ENCODE measurements at places on chromosomes 11 and 22.
A peak's percentile ranks its signal among the peaks of the same experiment; 100 is the strongest.

DNA sequence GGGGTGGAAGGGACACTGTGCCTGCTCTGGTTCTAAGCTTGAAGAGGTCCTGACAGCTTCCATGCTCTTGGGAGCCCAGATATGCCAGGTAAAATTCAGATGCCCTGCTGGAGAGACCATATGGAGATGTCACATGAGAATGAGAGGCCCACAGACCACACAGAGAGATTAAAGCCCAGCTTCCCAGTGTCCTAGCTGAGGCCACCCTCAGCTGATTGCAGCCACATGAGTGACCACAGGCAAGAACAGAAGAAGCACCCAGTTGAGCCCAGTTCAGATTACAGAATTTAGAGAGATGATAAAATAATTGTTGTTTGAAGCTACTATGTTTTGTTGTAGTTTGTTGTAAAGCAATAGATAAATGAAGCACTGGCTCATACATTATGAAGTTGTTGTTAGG, 14.4 kb upstream of the PVALB start:
- DNase-seq, result no peak

DNA sequence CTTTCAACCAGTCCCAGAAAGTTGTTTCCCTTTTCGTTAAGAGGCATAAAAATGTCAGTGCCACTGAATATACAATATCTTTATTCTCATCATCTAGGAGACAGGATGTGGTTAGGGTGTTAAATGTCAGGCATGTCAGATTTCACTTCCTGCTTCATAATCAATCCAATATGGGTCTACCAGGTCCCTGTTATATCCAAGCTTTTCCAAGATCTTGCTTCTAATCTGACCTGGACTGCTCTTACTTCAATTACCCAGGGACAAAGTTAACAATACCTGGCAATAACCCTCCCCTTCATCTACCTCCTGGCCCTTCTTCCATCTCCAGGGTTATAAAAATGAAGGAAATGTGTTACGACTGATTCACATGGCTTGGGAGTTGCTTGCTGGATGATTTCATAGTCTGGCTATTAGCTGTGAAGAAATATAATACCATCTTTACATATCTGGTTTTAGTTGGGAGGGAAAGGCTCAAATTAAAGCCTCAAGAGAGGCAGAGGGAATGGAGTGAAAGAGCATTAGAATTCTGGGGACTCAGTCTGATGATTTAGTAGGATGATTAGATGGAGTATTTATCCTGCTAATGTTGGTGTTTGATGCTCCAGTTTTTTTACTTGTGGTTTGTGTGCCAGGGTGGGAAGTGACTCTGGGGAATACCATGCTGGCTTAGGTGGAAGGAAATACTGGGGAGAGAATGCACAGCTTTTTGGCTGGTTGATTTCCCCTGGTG, 534.3 kb downstream of the ETS1 start:
- no peak for DNase-seq

DNA sequence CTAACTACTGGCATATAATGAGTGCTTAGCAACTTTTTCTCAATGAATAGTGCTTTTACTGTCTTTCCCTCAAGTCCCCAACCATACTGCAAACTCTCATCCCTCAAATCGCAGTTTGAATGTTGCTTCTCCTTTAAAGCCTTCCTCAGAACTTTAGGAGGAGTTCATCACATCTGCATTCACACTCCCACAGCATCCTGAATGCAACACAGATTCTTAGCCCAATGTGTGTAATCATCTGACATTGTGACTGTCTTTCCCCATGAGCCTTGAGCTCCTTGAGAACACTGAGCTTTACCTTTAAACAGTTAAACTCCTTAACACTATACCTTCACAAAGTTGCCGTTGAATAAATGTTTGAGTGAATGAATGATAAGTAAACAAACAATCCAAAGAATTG, 81.7 kb upstream of the FAM181B start:
- DNase-seq, result no peak

- no peak for DNase-seq
Measured at GRCh38 chr11:40597546-40598113, 861.8 kb downstream of the LRRC4C start.

DNA sequence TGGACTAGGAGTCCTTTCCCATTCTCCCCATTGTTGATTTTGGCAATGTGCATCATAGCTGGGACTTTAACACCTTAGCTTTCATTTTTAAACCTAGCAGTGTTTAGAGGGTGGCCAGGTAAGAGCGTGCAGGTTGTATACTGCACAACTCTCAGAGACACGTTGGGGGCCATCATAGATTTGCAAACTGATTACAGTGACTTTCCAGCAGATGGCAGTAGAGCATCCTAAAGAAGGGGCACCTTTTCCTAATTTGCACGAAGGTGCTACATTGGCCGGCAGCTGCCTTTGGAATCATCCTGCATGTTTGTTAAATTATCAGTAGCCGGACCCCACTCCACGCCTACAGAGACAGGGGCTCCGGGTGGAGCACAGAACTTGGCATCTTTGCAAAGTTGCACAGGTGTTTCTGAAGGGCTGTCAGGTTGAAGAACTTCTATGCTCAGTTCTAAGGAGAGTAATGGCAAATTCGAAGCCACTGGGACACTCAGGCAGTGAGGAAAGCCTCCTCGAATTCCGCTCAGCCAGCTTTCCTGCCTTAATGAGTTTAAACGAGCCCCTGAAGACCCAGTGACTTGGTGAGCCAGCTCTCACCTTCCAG, 7.7 kb downstream of the LHFPL7 start:
- peak; percentile 9 for DNase-seq

DNA sequence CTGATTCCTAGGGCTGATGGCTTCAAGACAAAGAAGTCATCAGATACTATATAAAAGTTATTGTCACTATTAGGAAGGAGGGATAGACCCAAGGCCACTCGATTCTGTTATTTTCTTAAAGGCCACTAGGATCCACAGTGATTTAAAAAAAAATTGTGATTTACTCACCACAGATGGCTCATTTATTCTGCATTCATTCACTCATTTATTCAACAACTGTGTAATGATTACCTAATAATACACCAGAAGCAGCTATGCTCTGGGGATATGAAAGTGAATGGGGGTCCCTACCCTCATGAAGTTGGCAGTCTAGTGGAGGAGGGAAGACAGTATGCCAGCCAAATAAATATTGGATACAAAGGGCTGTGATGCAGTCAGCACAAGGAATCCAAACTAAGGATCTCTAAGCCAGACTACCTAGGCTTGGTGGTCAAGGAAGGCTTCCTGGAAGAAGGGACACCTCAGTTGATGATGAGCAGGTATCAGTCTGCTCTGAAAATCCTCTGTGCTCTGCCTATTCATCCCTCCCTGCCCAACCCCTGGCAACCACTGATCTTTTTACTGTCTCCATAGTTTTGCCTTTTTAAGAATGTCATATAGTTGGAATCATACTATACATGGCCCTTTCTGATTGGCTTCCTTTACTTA, 110.5 kb downstream of the NAT10 start:
- DNase-seq, result no peak

- DNase-seq, result no peak
Measured at GRCh38 chr11:83611600-83611999, 325.4 kb upstream of the CCDC90B start.

GRCh38 chr22:23773483-23774113, 949 bp downstream of the MMP11 start:
- DNase-seq, result no peak

Measured in stimulated activated CD4-positive, alpha-beta T cell treated with anti-CD3 and anti-CD28 coated beads, Interleukin-2, amount 100 ng/mL, for 4 hours (primary cell).